ENCODE measurements at places on chromosomes 5 and 9.
A peak's percentile ranks its signal among the peaks of the same experiment; 100 is the strongest.

GRCh38 chr5:40679913-40680681 lies at the start of gene PTGER4:
TSS of gene PTGER4 (plus strand) at chr5:40679915. CDS start at chr5:40680994, 1,079 bp downstream.
- DNase-seq, result no peak

GRCh38 chr9:72362680-72363139 lies 2.3 kb downstream of the ZFAND5 start:
- DNase-seq, result peak; percentile 76

DNA sequence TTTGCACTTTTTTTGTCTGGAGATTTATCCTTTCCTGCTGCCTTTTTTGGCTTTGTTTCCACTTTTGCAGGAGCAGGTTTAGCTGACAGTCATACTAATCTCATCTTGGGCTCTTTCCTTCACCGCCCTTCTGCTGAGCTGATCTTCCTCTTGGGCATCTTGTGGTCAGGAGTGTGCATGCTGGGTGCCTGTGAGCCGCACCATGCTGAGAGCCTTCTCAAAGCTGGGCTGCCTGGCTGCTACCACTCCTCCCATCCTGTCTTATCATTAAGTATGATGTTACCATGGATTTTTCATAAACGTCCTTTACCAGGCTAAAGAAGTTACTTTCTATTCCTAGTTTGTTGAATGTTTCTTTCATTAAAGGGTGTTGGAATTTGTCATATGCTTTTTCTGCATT lies 49.5 kb upstream of the MCCC2 start:
- DNase-seq, result peak; percentile 30

DNA sequence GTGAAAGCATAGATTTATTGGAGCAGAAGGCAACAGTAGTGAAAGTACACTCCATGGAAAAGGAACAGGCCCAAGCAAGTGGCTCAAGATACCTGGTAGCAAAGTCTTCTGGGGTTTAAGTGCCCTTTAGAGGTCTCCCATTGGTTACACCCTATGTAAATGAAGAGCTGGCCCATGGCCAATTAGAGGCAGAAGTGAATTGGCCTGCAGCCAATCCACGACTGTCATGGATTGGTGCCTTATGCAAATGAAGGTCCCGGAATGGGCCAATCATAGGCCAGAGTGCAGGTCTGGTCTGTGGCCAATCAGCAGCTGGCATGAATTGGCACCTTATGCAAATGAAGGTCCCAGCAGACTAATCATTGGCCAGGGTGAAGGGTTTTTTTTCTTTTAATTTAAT lies 64.2 kb upstream of the PCSK5 start:
- DNase-seq, result no peak

DNA sequence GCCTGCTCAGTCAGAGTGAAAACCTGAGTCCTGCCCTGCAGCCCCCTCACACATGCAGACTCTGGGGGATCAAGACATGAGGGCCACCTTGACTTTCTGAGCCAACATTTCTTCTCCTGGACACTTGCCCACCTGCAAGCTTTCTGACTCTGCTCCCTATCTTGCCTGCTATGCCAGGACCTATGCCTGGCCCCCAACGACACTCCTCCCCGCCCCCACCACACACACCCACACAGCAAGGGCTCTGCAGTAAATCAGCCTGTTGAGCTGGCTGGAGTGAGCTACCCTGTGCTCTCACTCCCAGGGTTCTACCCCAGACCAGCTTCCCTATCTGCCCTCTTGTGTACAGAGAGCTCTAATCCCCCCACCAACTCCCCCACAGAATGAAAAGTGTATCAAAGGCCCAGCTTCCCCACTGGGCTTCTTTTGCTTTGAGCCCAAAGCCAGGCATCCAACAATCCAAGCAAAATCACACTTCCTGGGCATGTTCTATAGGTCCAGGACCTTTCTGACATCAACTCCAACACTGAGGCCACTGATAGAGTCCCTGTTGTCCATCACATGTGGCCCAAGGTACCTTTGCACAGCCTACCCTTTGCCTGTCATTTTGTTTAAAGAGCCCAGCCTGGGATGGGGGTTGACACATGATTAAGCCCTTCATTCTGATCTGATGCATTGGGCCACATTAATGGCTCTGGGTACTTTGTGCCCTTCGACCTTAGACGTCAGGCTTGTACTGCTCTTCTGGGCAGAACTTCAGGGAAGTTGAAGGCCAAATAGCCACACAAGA lies 7.2 kb downstream of the PDLIM4 start:
- DNase-seq, result no peak

- peak; percentile 41 for DNase-seq
Measured at GRCh38 chr9:22129133-22129532, 120.0 kb upstream of the CDKN2B start.

- DNase-seq, result no peak
Measured at GRCh38 chr5:88115211-88115610, 153.4 kb downstream of the TMEM161B start.

GRCh38 chr9:137638680-137639079 lies 19.9 kb downstream of the EHMT1 start:
- no peak for DNase-seq

DNA sequence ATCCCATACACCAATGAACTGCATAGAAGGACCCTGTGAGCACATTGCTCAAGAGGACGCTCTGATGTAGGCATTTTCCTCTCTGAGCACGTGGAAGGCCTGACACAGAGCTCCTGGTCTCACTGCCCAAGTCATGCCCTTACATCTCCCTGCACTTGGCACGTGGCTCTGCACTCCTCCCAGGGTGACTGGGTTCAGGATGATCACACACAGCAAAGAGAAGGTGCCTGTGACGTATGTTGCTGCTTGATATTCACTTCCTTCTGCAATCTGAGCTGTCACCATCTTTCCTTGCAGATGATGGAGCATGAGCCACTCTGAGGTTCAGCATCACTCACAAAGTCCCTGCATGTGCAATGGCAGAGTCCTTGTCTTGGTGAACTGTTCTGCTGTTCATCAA lies 125.2 kb downstream of the FSTL4 start:
- no peak for DNase-seq

- DNase-seq, result no peak
Measured at GRCh38 chr5:43675357-43675756, 72.4 kb downstream of the NNT start.

GRCh38 chr5:141001844-141002604 lies 35.7 kb downstream of the PCDHAC2 start:
- DNase-seq, result peak; percentile 40

- DNase-seq, result no peak
Measured at GRCh38 chr9:108109927-108110690, 620.5 kb upstream of the KLF4 start.

DNA sequence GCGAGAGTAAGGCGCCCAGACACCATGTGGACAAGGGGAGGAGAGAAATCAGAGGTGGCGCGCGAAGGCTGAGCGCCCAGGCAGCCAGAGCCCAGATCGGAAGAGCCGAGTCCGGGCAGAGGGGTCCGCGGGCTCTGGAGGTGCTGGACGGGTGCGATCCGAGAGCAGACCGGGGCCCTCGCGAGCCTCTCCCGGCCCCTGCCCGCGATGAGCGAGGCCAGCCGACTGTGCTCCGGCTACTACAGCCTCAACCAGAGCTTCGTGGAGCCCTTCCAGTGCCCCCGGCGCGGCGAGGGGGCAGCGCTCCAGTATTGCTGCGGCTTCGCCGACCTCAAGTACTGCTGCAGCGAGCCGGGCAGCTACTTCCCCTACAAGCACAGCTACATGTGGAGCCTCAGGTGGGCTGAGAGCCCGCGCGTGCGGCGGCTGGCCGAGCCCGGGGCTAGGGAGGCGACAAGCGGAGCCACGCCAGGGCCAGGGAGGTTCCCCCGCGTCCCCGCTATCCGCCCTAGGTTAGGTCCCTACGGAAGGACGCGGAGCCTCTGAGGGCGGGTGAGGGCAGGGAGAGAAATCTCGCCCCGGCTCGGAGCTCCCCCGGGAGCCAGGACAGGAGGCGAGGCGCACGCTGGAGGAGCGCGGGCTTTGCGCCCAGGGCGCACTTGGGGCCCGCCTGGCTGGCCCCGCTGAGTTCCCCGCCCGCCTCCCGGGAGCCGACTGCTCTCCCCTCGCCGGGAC lies at the start of gene SHISAL2B:
SHISAL2B (plus strand) TSS at position 87 of the 735 bp plus-strand sequence; CDS start at position 208, 121 bp downstream.
- DNase-seq, result peak; percentile 69

DNA sequence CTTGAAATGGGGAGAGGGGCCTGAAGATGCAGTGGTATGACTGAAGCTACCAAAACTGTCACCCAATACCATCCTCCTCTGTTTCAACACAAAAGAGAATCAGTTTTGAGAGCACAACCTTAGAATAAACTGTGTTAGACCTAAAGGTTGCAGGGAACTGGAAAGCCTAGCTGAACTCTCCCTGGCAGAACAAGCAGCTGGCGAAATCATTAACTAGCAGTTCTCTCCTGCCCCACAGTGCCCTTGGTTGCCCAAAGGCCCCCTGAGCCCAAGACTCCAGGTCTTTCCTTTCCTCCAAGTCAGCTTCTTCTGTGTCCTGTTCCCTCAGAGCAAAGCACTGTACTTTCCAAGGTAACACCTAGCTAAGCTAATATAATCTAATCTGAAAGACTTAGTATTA lies 135.4 kb upstream of the SLC30A5 start:
- DNase-seq, result no peak

- peak; percentile 50 for DNase-seq
Measured at GRCh38 chr9:33263131-33264002, 1.1 kb downstream of the BAG1 start.

DNA sequence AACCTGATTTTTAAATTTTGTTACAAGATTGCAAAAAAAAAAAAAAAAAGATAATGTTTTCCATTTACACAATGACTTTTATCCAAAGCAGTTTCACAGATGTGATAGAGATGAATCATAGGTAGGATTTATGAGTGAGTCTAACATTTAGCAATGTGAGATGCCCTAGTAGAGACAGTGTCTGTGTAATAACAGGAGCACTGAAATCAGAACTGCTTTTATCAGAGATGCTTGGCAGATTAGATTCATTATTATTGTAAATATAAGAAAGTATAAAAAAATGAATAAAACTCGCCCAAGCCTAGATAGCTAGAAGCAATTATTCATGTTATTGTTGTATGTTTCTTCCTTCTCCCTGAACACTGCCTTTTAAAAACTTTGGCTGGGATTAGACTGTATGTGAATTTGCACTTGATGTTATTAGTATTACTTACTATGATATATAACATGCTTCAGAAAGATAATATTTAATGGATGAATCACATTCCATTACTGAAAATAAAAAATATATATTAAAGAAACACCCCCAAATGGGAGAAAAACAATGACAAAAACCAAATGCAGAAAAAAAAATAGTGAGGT lies 567.3 kb upstream of the KLF4 start:
- DNase-seq, result peak; percentile 20

- no peak for DNase-seq
Measured at GRCh38 chr5:41891066-41891707, 13.0 kb upstream of the RIMOC1 start.

DNA sequence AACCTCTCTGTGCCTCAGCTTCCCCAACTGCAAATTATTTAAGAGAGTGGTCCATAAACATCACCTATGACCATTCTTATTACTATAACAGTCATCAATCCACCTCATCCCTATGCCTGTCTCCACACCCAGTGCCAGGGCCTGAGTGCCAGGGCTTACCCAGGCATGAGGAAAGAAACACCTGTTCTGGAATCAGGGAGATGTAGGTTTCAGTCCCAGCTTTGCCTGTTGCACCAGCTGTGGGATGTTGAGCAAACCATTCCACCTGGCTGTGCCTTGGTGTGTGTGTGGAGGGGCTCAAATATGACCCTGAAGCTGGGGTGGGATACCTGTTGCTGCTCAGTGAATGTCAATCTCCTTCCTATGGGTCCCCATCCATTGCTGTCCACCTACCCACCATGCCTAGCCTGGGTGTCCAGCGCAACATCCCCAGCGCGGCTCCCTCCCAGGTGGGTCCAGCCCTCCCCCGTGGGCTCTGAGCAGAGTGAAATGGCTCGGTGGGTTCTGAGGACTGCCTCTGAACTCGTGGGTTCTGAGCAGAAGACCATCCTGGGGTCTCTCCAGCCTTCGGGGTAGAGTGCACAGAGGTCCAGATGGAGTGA lies 16.3 kb downstream of the AKNA start:
- DNase-seq, result no peak

- no peak for DNase-seq
Measured at GRCh38 chr5:36436306-36436705, 134.6 kb upstream of the RANBP3L start.

DNA sequence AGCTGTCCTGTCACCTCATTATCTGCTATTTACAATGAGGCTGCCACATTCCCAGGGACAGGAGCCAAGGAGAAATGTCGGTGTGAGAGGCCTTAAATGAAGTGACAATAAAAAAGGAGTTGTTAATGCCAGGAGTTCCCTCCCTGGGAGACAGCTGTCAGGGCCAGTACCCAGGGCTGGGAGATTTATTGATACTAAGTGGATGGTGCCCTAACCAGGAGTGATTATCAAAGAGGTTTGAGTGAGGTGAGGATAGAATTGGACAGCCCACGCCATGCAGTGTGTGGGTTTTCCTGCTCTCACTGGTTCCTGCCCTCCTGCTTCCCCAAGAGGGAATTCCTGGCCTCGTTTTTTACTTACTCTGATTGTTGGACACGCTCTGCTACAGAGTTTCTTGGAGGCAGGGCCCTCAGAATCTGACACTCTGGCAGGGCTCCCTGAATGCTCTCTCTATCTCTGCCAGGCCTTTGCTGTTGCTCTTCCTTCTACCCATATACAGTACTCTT lies 150.8 kb downstream of the GRIA1 start:
- DNase-seq, result peak; percentile 35

GRCh38 chr5:17261075-17261474 lies 43.6 kb downstream of the BASP1 start:
- no peak for DNase-seq

GRCh38 chr9:136231478-136232297 lies 13.9 kb downstream of the QSOX2 start:
- DNase-seq, result no peak

DNA sequence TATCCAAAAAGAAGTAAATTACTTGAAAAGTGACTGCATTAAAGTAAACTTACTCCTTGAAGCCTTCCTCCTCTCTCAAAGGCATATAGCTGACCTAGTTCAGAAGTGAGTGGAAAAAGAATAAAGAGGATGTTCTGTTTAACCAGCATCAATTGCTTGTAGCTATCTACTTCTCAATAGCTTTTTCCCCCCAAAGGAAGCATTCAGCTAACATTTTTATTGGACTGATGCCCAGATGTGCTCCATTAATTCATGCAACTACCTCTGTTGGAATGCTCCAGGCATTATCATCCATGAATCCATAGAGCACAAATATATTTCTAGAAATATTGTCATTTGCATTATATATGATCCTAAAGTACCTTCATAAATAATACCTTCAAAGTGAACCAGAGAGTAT lies 132.8 kb downstream of the RASEF start:
- no peak for DNase-seq

- peak; percentile 85 for DNase-seq
Measured at GRCh38 chr5:136042665-136043121, 13.9 kb downstream of the TGFBI start.

- DNase-seq, result peak; percentile 80
Measured at GRCh38 chr5:122727112-122727541, 47.8 kb upstream of the SNX2 start.

DNA sequence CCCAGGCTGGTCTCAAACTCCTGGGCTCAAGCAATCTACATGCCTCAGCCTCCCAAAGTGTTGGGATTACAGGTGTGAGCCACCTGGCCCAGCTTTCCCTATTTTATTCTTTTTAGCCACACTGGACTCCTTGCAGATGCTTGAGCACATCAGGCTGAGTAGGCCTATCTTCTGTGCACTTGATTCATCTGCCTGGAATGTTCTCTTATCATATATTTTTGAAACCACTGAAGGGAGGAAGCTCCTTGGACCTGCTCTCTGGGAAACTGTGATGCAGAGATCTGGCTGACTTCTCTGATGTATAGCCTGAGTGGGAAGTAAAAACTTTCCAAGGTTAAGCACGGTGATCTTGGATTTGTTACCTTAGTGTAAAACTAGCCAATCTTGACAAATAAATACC lies 6.5 kb upstream of the MAT2B start:
- no peak for DNase-seq

- DNase-seq, result peak; percentile 39
Measured at GRCh38 chr5:150376799-150377771, 19.6 kb downstream of the TCOF1 start.

Data from astrocyte of the hippocampus (primary cell).